HS-27A (cell line): ENCODE measurements at places on chromosomes 13 and 19.
A peak's percentile ranks its signal among the peaks of the same experiment; 100 is the strongest.

GRCh38 chr13:31045286-31046081, 113.0 kb downstream of the TEX26 start:
- DNase-seq, result peak; percentile 61

GRCh38 chr13:37127691-37128241, 22.3 kb upstream of the CSNK1A1L start:
- no peak for DNase-seq

- no peak for DNase-seq
These were observed 165.2 kb downstream of the STK24 start for GRCh38 chr13:98411617-98412265.

GRCh38 chr19:5048727-5049553, 80.0 kb downstream of the KDM4B start:
- DNase-seq, result no peak

GRCh38 chr19:2808129-2808941, 11.3 kb upstream of the ZNF554 start:
- no peak for DNase-seq

- DNase-seq, result peak; percentile 12
These were observed 546 bp downstream of the UBXN6 start for GRCh38 chr19:4456843-4457653.

DNA sequence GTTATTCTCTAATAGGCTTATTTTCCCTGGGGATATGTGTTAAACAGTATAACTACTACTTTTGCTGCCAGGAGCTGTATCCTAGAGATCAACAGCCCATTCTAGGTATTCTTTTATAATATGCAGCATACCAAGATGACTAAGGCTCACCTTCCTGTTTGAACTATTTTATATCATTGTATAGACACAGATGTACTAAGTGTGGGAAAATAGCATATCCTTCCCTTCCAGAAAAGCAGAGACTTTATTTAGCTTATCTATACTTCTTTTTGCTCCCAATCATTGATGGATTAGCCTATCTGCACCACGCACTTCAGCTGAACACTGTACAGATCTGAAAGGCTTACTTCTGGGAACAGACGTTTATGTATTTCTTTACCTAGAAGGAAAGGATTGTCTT, 82.6 kb downstream of the MAB21L1 start:
- DNase-seq, result no peak

GRCh38 chr13:39197647-39198007, 159.4 kb downstream of the NHLRC3 start:
- DNase-seq, result no peak

GRCh38 chr19:49680421-49681351, 3.6 kb downstream of the PRMT1 start:
- no peak for DNase-seq

DNA sequence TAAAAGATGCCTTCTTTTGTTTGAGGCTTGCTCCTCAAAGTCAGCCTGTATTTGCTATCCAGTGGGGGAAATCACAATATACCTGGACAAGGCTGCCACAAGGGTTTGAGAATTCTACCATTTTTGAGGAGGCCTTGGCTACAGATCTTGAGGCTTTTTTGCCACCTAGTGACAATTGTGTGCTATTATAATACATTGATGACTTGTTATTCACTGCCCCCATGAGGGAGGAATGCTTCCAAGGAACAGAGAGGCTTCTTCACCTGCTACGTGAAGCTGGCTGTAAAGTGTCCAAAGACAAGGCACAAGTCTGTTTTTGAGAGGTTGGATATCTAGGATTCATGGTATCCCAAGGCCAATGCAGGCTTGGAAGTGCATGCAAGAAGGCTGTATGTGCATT, 72.5 kb downstream of the ZNF708 start:
- DNase-seq, result peak; percentile 29

GRCh38 chr13:29737061-29737460, 113.4 kb downstream of the UBL3 start:
- DNase-seq, result no peak

- DNase-seq, result no peak
These were observed 1.3 kb downstream of the UBE2S start for GRCh38 chr19:55406091-55406825.

DNA sequence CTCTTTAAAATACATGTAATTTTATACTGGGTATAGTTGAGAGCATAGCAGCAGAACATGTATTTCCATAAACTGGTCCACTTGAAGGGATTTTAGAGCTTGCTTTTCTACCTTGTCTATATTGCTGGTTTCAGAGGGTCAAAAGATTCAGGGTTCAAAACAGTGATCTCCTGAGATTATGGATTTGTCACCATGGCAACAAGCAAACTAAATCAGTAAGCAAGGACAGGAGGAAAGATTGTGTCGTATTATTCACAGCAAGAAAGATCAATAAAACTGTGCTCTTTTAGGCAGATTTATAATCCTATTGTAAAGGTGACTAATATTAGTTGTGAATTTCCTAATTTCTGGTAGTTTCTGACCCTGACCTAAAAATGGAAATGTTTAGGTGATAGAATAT, 496.4 kb downstream of the LMO7 start:
- DNase-seq, result no peak

- DNase-seq, result no peak
These were observed 248.0 kb downstream of the KCTD12 start for GRCh38 chr13:76638181-76638580.

DNA sequence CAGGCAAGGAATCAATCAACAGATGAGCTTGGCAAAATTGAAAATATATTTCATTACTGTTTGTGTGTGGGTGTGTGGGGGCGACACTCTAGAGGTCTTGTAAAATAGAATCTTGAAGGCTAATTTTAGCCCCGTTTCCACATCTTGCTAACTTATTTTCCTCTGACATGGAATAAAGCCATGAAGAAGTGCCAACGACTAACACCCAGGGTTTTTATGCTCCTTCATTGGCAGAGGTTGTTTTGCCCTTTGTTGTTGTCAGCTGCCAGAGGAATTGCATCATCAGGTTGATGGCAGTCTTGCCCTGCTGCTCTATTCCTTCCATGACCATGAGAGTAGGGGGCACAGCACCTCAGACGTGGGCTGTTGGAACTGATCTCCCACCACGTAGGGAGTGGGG, 30.6 kb upstream of the FAM216B start:
- DNase-seq, result no peak

- no peak for DNase-seq
These were observed at the start of gene TMIGD2 for GRCh38 chr19:4302243-4302640. Gene TMIGD2, minus strand, starts transcription at chr19:4302389. Its CDS starts 4 bp downstream, at chr19:4302385.

DNA sequence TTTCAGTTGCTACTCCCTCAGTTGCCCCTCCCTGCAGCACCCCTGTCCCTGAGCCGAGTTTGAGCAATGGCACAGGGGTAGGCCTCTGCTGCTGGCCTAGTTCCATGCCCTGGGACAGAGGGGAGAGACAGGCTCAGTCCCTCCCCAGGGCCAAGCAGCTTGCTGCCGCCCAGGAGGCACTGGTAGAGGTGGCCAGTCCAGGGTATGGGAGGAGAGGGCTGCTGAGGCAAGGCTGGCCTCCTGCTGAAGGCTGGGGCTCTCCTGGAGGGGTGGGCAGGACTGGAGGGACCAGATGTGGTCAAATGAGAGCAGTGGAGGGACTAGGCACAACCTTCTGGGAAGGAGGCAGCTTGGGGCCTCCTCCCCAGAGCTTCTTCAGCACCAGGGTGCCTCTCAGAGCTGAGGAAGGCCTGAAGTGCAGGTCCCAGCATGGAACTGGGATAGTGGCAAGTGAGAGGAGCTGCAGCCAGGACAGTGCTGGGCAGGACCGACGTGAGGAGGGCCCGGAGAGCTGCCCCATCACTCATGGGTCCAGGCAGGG, 29.8 kb upstream of the VSTM2B start:
- no peak for DNase-seq

GRCh38 chr13:93320942-93321341, 94.3 kb downstream of the GPC6 start:
- no peak for DNase-seq

GRCh38 chr19:33472226-33472625, 49.4 kb downstream of the PEPD start:
- DNase-seq, result no peak

GRCh38 chr13:110562036-110562597, 595 bp upstream of the RAB20 start:
- DNase-seq, result no peak

- DNase-seq, result no peak
These were observed at the start of gene LRRC25 for GRCh38 chr19:18397242-18398202. Gene LRRC25, minus strand, starts transcription at chr19:18397622. Its CDS starts 659 bp downstream, at chr19:18396963.

DNA sequence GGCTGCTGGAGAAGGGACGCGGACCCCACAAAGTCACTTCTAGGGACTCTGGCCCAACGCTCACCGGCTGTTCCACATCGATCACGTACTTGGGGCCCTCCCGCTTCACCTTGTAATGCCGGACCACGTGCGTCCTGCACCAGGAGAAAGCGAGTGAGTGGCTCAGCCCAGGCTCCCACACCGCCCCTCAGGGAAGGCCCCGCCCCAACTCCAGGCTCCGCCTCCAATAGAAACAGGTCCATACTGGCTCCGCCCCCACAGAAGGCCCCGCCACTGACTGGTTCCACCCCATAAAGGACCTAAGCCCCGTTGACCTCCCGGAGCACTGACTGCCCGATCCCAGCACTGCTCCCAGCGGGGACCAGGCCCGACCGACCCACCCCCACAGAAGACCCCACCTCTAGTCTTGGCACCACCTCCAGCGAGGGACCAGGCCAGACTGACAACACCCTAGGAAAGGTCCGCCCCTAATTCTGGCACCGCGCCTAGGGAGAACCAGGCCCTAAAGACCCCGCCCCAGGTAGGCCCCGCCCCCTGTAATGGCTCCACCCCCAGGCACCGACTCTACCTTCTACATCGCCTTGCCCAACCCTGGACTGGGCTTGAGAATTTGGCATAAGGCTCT, 11.3 kb downstream of the STAP2 start:
- no peak for DNase-seq

- DNase-seq, result no peak
These were observed 7.2 kb downstream of the ZBTB7A start for GRCh38 chr19:4059453-4059871.

DNA sequence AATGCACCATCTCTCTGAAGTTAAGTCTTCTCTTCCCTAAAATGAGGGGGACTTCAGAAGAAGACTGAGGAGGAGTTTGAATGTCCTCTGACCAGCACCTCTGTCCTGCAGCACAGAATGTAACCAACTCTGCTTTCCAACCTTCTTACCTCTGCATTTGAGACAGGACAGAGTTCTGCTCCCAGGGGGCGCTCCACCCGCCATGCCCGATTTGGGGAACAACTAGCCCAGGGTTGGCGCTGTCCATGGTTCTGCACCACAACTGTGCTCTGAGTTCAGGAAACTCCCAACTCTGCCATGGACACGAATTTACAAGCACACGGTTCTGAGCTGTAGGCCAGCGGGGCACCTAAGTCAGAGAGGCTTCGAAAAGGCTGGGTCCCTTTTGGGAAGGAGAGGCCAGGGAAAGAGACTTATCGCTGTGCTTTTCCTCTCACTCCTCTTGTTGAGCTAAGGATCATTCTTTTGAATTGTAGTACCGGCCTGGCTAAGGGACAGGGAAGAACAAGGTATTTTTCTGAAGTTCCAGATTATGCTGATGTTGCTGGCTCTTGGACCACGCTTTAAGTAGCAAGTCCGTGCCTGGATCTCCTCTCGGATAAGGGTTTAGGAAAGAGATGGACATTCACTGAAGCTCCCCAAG, 22.2 kb downstream of the SIGLEC5 start:
- DNase-seq, result peak; percentile 47

- DNase-seq, result peak; percentile 74
These were observed 55.4 kb downstream of the SACS start for GRCh38 chr13:23377983-23378632.

GRCh38 chr19:4032436-4032835, 24.9 kb downstream of the PIAS4 start:
- no peak for DNase-seq

DNA sequence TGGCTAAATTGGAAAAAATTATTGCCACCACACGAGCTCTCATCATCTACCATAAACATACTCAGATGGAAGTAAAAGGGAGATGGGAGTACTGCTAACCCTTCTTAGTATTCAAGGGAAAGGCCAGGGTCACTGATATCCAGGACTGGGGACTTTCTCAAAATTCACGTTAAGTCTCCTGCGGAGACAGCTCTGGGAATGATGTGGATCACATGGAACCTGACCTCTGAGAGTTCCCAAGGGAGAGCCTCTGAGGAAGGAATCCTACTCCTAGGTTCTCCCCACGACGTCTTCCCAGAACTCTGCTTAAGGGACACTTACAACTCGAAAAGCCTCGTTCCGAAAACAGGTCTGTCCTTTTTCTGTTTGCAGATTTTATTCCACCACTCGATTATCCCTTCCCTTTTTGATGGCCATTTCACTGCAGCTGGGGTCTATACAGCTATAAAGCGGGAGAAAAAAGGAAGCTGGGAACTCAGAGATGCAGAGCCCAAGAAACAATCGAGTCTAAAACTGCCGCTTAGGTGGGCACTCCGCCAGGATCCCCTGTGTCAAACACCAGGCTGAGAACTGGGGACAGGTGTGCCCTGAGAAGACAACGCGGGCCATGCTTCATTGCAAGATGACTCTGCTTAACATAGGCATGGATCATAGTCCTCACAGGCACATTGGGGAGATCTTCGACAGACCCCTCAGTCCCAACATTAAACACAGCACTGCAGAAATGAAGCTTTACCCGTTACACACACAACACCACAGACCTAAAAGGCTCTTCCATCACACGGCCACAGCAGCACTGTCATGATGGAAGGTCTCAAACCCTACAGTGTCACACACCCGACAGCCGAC, 823 bp upstream of the ZNF567 start:
- DNase-seq, result no peak

- no peak for DNase-seq
These were observed 1303.0 kb downstream of the EFNB2 start for GRCh38 chr13:105232439-105232838.

DNA sequence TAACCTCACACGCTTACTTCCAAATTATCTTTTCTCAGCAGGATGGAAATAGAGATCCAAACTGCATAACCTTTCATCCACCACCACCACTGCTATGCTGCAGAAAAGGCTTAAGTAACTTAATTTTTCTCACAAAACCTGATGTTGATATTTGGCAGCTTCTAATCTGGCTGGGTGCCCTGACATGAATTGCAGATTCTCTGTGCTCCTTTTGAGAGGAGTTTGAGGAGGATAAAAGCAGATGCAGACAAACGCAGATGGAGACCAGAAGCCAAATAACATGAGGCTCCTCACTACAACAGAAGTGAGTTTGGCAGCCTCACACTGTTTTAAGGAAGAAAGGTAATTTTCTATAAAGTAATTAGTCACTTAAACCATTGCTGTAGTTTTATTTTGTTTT, 646.2 kb upstream of the ATXN8OS start:
- DNase-seq, result no peak

DNA sequence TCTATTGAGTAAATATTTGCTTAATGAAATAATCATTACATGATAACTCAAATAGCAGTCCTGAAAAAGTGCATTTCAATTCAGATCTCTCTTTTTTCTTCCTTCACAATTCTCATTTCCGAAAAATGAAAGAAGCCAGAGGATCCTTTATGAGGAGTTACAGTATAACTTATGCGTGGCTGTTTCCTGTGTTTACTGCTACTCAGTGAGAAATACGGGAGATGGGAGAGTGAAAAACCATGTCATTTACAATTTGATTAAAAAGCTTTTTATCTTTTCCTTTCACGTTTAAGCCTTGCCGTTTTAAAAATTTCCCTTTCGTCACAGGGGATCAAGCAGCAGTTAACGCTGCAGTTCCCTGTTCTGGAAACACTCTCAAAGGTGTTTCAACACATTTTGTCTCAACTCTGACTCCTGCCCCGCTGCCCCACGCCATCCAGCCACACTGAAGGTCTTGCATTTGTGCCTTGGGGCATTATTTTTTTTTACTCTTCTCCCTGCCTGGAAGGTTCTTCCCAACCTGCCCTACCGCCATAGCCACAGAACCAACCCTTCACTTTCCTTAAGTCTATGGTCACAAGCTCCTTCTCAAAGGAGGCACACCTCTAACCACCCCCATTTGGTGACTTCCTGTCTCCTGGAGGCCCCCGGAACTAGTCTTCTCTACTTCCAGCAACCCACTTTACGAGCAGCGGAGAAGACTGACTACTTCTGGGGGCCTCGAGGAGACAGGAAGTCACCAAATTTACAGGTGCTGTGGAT, 17.0 kb downstream of the KL start:
- DNase-seq, result no peak
